Kidney tubule cell (primary cell): ENCODE measurements at places on chromosomes 2 and 18.

- DNase-seq: peak; percentile 77
These were observed 155.2 kb downstream of the SH3BP4 start for GRCh38 chr2:235106874-235107639.

- no peak for DNase-seq
These were observed 21.4 kb upstream of the MYO3B start for GRCh38 chr2:170156592-170156991.

- DNase-seq: no peak
These were observed 12.0 kb downstream of the NRP2 start for GRCh38 chr2:205694256-205694655.

- DNase-seq: peak; percentile 49
These were observed 460.8 kb downstream of the RNF144A start for GRCh38 chr2:7377916-7378569.

DNA sequence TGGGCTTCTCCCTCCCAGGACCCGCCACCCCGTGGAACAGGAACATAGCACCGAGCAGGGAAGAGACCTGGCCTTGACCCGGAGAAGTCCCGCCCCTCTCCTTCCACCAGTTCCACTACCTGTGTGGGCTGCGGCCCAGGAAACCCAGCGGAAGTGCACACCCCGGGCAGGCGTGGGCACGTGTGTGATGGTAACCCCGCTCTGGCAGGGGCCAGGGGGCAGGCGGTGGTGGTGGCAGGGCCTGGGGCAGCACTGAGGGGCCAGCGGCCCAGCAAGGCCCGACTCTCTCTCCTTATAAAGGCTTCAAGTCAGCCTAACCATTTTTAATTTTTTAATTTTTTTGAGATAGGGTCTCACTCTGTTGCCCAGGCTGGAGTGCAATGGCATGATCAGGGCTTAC, 129.0 kb upstream of the FAM98A start:
- DNase-seq: no peak

DNA sequence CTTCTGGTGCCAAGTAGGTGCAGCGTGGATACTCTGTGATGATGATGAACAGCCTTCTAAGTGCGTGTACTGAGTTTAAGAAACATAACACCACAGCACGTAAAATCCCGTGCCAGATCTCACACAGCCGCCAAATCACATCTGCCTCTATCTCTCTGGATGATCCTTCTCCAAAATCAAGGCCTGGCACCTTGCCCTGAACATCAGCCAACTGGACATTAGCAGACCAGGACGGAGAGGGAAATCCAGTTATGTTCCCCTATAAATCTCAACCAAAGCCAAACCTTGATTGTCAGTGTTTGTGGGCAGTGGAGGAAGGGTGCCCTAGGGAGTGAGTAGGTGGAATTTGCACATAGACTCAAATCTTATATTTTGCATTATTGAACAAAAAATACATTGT, 164.3 kb downstream of the MIB1 start:
- DNase-seq: no peak

DNA sequence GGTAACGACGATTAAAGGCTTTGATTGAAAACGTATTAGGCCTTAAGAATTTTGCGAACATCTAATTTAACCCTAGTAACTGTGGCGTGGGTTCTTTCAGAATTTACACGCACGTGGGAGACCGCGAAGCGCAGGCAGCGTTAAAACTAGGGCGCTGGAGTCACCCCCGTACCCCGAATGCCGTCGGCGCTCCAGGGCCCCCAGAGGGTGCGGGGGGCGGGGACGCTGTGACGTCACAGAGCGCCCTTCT, 673 bp upstream of the SMCHD1 start:
- DNase-seq: no peak

DNA sequence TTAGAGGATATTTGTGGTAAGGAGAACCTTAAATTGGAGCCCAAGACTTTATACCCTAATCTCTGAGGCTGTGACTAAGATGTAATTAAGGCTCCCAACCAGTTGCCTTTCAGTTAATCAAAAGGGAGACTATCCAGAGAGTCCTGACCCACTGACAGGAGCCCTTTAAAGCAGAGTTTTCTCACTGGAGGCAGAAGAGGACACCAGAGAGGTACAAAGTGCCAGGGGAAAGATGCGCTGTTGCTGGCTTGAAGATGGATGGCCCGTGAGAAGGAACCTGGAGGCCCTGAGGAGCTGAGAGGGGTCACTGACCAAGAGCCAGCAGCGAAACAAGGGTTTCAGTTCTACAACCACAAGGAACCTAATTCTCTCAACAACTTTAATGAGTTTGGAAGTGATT, 137.3 kb downstream of the TMEM131 start:
- no peak for DNase-seq

- peak; percentile 65 for DNase-seq
These were observed 193.4 kb downstream of the TDRD15 start for GRCh38 chr2:21317131-21317530.

- peak; percentile 40 for DNase-seq
These were observed 52.0 kb downstream of the PHLPP1 start for GRCh38 chr18:62767321-62767720.

GRCh38 chr2:43018179-43019024, 208.0 kb downstream of the ZFP36L2 start:
- DNase-seq: no peak

GRCh38 chr2:172208791-172209325, 106.2 kb upstream of the DLX2 start:
- DNase-seq: peak; percentile 52

GRCh38 chr2:111039628-111040383, 80.9 kb upstream of the BCL2L11 start:
- no peak for DNase-seq

DNA sequence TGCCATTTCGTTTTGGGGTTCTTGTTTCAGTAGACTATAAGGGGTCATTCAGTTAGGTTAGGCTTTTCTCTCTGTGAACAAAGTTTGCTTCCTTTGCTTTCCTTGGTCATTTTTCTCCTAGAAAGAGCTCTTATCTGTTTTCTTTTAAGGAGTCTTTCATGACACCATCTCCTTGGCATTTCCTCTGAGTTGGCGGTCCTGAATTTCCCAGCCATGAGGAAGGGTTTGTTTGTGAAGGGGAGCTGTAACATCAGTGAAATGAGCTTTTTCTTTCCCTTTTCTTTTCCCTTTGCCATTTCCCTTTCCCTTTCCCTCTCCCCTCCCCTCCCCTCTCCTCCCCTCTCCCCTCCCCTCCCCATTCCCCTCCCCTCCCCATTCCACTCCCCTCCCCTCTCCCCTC, 61.7 kb downstream of the MAP4K4 start:
- DNase-seq: peak; percentile 92

- DNase-seq: no peak
These were observed 28.7 kb upstream of the KCNF1 start for GRCh38 chr2:10883066-10883465.

DNA sequence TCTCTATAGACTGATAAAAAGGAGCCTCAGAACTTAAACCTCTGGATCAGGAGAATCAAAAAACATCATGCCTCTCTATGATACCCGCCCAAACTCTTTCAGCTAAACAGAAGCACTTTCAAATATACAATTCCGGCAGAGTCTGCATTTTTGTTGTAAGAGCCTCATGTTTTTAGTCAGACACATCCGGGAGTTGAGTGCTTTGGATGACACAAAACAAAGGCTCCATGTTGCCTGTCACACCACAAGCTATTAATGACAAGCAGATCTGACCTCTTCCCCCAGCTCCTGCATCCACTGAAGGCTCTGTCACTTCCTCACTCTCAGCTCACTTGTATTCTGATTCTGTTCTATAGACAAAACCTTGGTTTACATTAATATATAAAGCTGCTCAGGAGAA, 33.2 kb downstream of the SLC38A11 start:
- no peak for DNase-seq

- DNase-seq: no peak
These were observed 520.6 kb downstream of the TNS1 start for GRCh38 chr2:217482056-217482710.

- DNase-seq: peak; percentile 91
These were observed 256.6 kb upstream of the CTAGE1 start for GRCh38 chr18:22674272-22674671.

DNA sequence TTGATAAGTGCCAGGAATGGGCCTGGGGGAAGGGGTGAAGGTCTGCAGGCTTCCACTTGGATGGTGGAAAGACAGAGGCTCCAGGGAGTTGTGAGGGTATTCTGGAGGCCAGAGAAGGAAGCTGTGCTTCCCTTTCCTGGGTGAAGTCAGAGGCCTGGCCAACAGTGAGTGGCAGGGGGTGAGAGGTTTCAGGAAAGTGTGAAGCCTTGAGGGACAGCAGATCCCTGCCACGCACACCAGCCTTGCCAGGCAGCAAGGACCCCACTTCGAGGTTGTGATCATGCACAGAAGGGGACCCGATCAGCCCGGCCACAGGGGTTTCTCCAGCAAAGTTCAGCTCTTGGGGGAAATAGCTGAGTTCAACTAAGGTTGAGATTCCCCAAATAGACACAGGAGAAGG, 66.5 kb downstream of the SMAD7 start:
- DNase-seq: no peak

- DNase-seq: peak; percentile 60
These were observed 39.8 kb upstream of the EVA1A start for GRCh38 chr2:75600461-75601011.

DNA sequence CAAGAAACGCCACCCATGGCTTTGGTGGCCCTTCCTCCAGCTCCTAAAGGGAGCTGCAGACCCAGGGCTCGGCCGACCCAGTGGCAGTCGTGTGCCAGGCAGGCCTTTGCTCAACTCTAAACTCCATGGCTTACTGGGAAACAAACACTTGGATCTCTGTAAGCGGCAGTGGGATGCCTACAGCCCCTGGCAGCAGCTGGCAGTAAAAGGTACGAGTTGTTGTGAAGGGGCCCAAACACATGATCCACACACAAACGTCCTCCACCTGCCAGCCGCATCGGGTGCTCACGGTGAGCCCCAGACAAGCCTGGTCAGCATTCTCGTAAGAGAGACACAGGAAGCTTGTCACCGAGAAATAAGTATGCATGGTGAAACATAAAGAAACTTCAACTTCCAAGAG, 214.9 kb downstream of the MGAT5 start:
- DNase-seq: no peak

- DNase-seq: no peak
These were observed 129.4 kb upstream of the DAPL1 start for GRCh38 chr2:158665536-158666302.

- peak; percentile 4 for DNase-seq
These were observed 9.4 kb downstream of the ABCG8 start for GRCh38 chr2:43848214-43848613.

DNA sequence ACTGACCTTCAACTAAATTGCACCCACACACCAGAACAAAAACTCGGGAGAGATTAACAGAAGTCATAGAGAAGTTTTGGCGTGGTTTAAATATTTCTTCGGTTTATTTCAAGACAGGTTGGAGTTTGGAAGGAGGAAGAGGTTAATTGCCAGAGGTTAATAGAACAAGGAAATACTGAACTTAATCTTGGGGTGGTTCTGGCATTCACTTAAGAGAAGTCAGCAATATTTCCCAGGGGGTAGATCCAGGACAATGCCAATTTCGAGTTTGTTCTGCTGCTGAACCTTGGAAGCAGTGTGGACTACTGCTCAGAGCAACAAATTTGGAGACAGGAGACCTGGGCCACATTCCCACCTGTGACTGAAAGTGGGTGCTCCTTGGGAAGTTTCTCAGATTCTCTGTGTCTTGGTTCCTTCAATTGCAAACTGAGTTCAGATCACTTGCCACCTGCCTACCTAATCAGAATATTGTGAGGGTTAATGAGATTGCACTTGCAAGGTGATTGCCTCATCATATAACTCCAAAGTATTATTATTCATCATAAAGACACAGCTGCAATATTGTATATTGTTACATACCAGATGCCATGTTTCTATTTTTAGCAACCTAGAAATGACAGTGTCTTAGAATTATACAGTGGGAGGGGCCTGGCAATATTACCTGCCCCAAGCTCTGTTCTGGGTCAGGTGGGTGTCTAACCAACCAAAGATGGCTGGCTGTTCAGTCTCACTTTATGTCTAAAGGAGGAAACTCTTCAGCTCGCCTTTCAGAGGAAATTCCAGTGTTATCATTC, 217.4 kb downstream of the CDCA7 start:
- no peak for DNase-seq
